ENCODE measurements at places on chromosomes 6 and 20. TPM values are rescaled to one million over a fixed set of nuclear protein-coding genes. Genes with fewer than 3 reads are reported as not detected.

EDN3 gene
- not detected for total RNA-seq

HLA-F gene
- not detected for total RNA-seq

TGM3 gene
- not detected for total RNA-seq

MEP1A gene
- total RNA-seq: not detected

ZNF391 gene
- 0.81 TPM for total RNA-seq

KHDC1 gene
- total RNA-seq: 4.2 TPM

KCNS1 gene
- total RNA-seq: 6.2 TPM

MYO6 gene
- 20.0 TPM for total RNA-seq

HAO1 gene
- total RNA-seq: not detected

CHD6 gene
- total RNA-seq: 9.0 TPM

TBX18 gene
- total RNA-seq: 2.5 TPM
